ENCODE measurements at places on chromosomes 7 and 10.

GRCh38 chr7:16867328-16867727 lies 14.5 kb downstream of the AGR3 start:
- no peak for DNase-seq

- DNase-seq = no peak
Observed at GRCh38 chr10:24518981-24519597, 204.6 kb downstream of the ARHGAP21 start.

DNA sequence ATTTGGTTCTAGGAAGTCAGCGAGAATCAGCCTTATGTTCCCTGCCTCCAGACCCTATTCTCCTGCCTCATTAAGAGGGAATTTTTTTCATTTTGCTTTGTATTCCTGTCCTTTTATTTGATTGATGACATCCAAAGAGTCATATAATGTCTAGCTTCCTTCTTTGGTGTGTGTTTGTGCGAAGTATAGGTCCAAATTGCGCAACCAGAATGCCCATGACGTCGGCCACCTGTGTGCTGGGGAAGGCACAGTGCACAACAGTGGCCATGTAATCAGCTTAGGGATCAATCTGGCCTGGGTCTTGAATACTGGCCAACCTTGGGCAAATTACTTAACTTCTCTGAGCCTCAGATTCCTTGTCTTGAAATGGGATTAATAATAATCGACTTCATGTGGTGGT lies 206.2 kb downstream of the VTI1A start:
- DNase-seq = no peak

DNA sequence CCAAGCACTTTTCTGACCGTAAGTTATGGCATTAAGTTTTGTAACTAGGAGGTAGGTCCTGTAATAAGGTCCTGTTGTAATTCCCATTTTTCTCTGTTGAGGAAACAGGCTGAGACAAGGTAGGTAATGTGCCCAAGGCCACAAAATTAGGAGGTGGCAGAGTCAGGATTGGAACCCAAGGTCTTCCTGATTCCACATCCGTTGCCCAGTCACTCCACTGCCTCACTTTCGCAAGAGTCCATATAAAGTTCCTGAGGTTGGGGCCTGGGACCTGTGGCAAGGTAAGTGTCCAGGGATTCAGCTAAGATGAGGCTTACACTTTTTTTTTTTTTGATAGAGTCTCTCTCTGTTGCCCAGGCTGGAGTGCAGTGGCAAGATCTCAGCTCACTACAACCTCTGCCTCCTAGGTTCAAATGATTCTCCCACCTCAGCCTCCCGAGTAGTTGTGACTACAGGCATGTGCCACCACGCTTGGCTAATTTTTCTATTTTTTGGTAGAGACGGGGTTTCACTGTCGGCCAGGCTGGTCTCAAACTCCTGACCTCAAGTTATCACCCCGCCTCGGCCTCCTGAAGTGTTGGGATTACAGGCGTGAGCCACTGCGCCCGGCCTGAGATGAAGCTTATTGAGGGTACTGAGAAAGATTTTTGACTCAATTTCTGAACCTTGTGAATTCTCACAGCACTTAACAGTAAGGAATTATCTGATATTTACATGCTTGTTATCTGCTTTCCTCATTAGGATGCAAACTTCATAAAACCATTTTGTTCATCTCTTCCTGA lies 20.3 kb upstream of the GNA12 start:
- DNase-seq = no peak

DNA sequence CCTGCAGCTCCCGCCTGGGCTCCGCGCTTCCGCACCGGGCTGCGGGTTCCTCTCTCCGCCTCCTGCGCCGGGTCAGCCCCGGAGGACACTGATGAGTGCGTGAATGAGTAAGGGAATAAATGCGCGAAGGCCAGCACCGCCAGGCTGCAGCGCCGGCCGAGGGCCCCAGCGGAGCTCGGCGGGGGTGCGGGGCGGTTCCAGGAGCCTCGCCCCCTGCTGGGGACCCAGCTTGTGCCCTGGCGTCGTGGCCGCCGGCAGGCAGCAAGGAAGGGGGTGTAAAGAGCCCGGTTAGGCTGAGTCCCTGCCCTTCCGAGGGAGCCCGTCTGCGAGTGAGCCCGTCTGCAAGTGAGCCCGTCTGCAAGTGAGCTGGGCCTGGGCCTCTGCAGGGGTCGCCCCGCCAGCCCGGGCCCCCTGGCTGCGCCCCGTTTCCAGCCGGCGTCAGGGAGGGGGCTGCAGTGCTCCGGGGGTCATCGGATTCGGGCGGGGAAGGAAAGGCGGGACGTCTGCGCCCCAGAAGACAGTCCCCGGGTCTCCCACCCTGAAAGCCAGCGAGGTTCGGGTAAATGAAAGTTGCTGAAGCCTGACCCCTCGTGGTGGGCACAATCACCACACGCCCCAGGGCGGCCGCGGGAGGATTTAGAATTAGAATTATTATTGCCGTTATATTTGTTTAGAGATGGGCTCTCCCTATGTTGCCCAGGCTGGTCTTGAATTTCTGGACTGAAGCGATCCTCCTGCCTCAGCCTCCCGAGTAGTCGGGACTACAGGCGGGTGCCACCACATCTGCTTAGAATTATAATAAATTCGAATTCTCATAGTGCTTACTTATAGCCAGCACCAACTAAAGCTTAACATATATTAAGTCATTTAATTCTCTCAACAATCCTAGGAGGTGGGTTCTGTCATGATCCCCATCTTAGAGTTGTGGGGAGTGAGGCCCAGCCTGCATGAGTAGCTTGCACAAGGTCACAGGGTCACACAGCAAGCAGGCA lies 8.6 kb upstream of the CRYGN start:
- peak; percentile 61 for DNase-seq

DNA sequence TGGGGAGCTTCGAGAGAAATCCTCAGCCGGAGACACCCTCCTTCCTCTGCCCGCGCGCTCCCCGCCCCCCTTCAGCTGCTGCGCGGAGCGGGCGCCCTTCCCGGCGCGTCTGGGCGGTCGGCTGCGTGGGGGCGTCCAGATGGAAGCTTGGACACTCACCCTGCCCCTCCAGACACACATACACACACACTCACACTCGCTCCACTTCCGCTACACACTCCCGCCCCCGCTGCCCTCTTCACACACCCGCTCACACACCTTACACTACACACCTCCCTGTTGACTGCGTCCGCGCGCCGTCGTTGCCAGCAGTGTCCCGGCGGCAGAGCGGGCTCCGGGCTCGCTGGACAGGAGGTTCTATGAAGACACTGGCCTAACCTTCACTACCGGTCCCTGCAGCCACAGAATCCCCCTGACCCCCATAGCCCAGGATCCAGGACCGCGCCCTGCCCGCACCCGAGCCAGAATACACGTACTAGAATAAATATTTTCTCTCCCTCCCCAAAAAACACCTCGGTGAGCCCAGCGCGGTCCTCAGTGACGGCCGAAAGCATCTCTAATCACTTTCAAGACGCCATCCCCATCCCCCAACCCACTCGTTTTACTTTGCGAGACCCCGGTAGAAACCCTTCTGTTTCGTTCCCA lies 1.1 kb upstream of the EGR2 start:
- DNase-seq = no peak

DNA sequence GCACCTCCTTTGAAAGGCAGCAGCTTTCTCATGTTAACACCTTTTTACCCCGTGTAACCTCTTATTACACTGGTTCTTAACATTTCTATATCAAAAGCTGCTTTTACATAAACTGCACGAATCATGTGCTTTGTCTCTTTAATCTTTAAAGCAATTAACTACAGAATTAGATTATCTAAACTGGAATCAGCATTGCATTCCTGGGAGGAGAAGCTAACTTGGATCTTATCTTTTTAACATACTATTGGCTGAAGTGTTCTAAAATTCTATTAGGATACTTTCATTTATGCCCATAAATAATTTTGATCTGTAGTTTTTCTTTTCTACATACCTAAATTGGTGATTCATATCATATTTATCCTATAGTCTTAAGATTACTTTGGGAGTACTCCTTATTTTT lies 428.4 kb upstream of the IGFBP3 start:
- DNase-seq = no peak

DNA sequence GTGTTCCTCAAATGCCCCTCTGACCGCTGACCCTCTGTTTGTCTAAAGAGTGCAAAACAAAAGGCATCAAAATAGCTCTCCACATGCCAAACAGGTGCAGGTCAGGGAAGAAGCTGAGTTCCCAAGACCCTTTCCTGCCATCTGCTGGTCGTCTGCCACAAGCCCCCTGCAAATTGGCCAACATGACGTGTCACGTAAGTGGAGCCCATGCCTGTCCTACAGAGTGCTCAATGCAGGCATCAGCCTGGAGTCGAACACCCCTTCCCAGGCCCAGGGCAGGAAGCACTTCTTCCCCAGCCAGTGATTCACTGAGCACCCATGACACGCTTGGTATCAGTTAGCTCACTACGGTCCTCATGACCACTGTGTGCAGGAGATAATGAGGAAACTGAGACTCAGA lies 14.1 kb downstream of the TMEM72 start:
- no peak for DNase-seq

DNA sequence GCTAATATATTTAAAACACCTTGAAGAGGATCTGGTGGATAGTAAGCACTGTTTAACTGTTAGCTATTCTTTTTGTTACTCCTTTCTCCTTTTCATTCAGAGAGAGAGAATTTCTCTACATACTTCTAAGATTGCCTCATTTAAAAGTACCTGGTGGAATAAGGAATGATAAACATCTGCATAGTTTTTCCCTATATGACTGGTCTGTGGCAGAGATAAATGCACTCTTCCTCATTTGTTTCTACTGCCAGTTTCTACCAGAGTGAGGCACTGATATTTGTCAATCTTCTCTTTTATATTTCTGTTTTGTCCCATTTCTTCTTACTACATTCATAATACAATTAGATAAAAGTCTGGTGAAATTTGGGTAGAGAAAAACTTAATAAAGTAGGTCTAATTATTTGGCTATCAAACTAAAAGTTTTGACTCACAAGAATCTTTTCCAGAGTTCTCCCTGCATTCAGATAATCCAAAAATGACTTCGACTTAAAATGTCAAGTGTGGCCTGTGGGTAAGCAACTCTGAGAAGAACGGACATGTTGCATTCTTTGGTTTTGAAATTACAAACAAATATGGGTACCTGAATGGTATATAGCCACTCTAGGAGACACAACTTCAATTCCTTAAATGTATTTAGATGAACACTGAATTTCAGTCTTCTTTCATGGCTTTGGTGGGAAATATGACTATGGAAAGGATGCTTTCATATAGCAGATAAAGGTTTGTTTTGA lies 38.8 kb downstream of the RNLS start:
- DNase-seq = no peak

- DNase-seq = no peak
Observed at GRCh38 chr10:21888959-21889358, 114.6 kb downstream of the DNAJC1 start.

DNA sequence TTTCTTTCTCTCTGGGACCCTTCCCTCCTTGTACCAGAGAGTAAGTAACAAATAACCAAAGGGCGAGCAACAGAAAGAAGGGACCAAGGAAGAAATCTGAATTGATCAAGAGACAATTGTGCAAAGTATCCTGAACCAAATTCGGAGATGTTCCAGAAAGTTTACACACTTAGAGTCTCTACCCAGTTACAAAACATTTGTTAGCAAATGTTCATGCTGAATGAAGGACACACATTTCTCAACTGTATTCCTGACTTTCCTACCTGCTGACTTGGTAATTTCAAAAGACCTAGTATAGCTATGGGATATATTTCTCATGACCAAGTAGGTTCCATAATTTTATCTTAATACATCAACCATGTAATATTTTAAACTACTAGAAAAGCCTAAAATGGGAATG lies 37.4 kb downstream of the LYZL1 start:
- no peak for DNase-seq

DNA sequence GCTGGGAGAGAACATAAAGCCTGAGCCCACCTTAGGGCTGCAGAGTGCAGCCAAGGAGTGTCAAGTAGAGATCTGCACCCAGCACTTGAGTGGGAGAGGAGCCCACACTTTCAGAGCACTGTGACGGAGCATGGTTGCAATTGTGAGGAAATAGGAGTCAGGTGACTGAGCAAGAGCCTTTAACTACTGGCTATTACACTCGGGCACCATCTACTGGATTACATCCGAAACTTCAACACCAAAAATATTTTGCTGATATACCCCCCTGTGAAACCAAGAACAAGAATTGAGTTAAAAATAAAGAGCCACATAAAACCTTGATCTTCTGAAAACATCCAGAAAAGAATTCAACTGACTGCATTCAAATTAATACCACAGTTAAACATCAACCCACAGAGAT lies 657.9 kb downstream of the NXPH1 start:
- DNase-seq = no peak

- no peak for DNase-seq
Observed at GRCh38 chr10:5971315-5971832, 6.0 kb downstream of the IL15RA start.

DNA sequence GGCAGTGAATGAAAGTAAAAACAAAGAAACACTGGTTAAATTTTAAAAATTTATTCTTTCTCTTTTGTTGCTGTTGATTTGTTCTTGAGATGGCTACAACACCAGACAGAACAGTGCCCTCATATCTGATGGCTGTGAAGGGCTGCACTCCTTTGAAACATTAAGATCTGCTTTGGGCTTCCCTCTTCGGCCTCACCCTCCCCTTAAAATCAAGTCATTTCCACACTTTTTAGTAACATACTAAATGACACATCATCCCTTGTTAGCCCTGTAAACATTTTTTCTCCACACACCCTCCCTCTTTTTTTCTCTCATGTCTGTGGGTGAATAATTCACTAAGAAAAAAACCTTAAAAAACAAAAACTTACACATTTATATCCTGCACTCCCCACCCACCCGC lies 16.4 kb downstream of the IRF5 start:
- DNase-seq = no peak

- no peak for DNase-seq
Observed at GRCh38 chr7:149772956-149773434, 393 bp downstream of the ZNF467 start.

GRCh38 chr10:29257106-29257783 lies 31.6 kb upstream of the LYZL1 start:
- DNase-seq = no peak

- DNase-seq = no peak
Observed at GRCh38 chr10:59366290-59366689, 3.9 kb upstream of the FAM13C start.

DNA sequence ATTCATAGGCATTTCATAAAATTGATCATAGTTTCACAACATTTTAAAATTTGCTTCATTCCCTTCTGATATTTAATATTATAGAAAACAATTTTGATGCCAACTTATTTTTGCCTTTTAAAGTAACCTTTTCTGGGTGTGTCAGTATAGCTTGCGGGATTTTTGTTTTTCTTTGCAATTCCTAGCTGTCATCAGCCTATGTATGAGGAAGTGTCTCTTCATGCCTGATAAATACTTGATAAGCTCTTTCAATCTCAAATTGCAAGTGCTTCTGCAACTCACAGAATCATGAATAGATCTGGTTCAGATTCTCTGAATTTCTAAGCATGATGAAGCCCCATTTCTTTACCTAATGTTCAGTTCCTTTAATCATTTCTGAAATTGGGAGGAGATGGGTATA lies 28.0 kb upstream of the ARHGAP21 start:
- no peak for DNase-seq

- no peak for DNase-seq
Observed at GRCh38 chr10:15230257-15230656, 61.8 kb upstream of the NMT2 start.

GRCh38 chr7:36280840-36281812 lies 108.5 kb upstream of the ANLN start:
- no peak for DNase-seq

GRCh38 chr10:123287594-123288247 lies 133.5 kb downstream of the BUB3 start:
- no peak for DNase-seq

Measured in stimulated activated CD8-positive, alpha-beta memory T cell treated with anti-CD3 and anti-CD28 coated beads, Interleukin-7, amount 100 ng/mL, for 24 hours (primary cell).